Activated CD8-positive, alpha-beta T cell treated with anti-CD3 and anti-CD28 coated beads, Interleukin-2, amount 10 ng/mL, durations not matched to agents 7 days and 5 days (primary cell): ENCODE measurements at places on chromosomes 12 and 14. TPM values are rescaled to one million over a fixed set of nuclear protein-coding genes. Genes with fewer than 3 reads are reported as not detected.

GRCh38 chr12:79983492-79983891 lies 48.6 kb upstream of the PPP1R12A start:
- no peak for DNase-seq
- no peak overlapping the region for H3K4me3 ChIP-seq
- H3K27me3 ChIP-seq, result peaks cover 19% of the 10 kb centered on the region
- no peaks in the 10 kb centered on the region for H3K4me1 ChIP-seq
- H3K27ac ChIP-seq, result no peak overlapping the region

GRCh38 chr14:32136027-32136825 lies 59.1 kb downstream of the ARHGAP5 start:
- H3K27me3 ChIP-seq, result no peaks in the 10 kb centered on the region
- no peak overlapping the region for H3K4me3 ChIP-seq
- peaks cover 49% of the 10 kb centered on the region for H3K36me3 ChIP-seq
- H3K4me1 ChIP-seq, result no peaks in the 10 kb centered on the region
- no peak overlapping the region for H3K27ac ChIP-seq
- no peak for DNase-seq

GRCh38 chr14:82805892-82806825 lies 1272.5 kb upstream of the SEL1L start:
- no peak overlapping the region for H3K4me3 ChIP-seq
- no peak overlapping the region for H3K27ac ChIP-seq
- H3K36me3 ChIP-seq, result no peaks in the 10 kb centered on the region
- H3K27me3 ChIP-seq, result no peaks in the 10 kb centered on the region

DNA sequence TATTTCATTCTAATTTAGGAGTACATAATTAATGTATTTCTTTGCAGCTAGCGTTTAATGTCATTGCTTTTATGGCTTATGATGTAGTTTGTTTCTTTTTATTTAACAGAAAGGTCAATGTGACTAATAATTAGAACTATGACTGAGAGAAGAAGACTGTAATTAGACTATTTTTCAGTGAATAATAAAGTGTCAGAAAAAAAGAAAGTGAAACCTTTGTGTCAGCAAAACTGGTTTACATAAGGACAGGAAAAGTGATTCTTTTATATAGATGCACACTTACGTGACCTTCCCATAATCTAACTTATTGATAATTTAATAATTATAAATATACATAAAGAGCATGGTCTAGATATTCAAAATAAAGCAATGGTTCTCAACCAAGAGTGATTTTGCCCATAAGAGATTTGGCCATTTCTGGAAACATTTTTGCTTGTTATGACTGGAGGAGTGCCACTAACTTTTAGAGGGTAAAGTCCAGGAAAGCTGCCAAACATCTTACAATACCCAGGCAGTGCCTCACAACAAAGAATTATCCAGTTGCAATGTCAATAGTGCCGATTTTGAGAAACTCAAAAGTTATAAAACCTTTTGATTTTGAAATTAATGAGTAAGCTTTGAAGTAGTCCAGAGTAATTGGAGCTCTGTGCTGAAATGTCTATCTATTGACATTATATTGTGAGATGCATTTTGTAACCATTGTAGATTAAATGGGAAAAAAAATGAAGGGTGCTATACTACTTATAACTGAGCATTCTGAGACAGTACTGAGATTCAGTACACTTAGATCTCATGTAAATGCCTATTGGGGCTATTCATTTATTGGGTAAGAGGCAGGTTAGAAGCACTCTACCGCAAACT lies 227.1 kb downstream of the C12orf50 start:
- no peaks in the 10 kb centered on the region for H3K4me1 ChIP-seq
- DNase-seq, result no peak
- no peak overlapping the region for H3K4me3 ChIP-seq
- no peak overlapping the region for H3K27ac ChIP-seq
- no peaks in the 10 kb centered on the region for H3K36me3 ChIP-seq
- no peaks in the 10 kb centered on the region for H3K27me3 ChIP-seq

KRT78 gene
- not detected for total RNA-seq
